ENCODE measurements at places on chromosomes 7 and 10.

DNA sequence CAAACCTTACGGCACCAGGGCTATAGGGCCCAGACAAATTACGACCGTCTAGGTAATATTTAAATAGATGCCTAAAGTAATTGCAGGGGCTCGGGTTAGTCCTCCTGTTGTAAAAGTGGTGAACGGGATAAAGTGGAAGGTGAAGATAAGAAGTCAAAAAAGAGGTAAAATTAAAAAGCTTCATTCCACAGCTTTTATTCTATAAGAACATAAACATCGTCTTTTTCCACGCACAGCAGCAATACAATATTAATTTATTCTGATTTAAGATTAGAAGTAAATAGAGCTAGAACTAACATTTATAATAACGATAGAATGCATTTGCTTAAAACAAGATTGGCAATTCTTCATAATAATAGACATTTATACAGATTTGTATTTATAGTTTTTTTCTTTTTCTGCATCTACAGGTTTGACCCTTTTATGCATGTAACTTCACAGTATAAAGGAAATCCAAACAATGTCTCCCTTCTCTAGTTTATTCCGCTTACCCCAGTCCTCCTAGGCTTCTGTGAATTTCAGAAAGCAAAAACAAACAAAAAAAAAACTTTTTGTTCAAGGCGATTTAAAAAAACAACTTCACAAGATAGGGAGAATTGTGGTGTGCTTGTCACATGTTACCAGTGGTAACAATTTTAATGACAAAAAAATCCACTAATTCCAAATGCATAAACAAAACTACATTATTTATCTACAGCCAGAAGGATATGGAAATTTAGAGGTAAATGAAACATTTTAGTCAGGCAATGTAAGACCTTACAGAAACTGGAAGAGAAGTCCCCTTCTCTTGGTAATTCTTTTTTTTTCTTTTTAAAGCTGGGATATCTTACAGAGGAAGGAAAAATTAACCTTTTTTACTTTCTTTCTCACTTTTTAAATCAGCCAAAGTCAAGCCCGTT is 3.4 kb downstream of the HOXA10 start:
- no peak for DNase-seq

DNA sequence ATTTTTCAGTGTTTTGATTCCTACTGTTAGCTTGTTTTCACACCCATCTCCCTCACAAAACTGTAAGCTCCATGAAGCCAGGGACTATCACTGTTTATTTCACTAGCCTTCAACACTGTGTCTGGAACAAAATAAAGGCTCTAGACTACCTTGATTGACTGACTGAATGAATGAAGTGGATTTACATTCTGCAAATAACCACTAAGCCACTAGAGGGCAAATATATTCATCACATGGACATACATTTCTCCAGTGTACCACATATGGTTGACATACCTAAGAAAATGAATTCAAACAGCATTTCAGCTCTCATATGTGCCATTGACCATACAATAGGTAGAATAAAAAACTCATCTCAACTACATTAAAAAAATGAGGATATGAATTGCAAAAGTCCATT is 185.9 kb downstream of the RAB11FIP2 start:
- DNase-seq: peak; percentile 27

GRCh38 chr10:5234106-5234860 is 37.6 kb downstream of the AKR1C4 start:
- peak; percentile 30 for DNase-seq

- peak; percentile 88 for DNase-seq
These were observed 95.5 kb downstream of the CTBP2 start for GRCh38 chr10:125064681-125065492.
